ENCODE measurements at places on chromosomes 3 and 15.
A peak's percentile ranks its signal among the peaks of the same experiment; 100 is the strongest.

DNA sequence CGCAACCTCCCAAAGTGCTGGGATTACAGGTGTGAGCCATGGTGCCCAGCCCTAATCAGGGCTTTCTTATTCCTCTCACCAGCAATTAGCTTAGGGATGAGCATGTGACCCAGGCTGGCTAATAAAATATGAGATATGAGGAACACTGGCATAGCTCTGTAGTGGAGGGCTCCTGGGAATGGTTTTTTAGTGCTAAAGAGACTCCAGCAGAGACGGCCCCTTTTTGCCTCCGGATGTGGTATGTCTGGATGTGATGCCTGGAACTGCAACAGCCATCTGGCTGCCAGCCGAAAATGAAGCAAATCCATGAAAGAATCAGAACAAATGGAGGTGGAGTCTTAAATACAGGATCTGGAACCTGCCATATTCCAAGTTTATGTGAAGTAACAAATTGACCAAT lies 69.1 kb upstream of the MAGI1 start:
- no peaks in the 10 kb centered on the region for H3K4me1 ChIP-seq
- no peak for DNase-seq
- H3K27ac ChIP-seq, result no peak overlapping the region
- H3K27me3 ChIP-seq, result peaks cover 39% of the 10 kb centered on the region
- no peak overlapping the region for H3K4me3 ChIP-seq

GRCh38 chr15:66588537-66588936 lies 22.7 kb upstream of the LCTL start:
- no peak for DNase-seq
- H3K27me3 ChIP-seq, result peaks cover 36% of the 10 kb centered on the region
- H3K4me3 ChIP-seq, result no peak overlapping the region
- no peaks in the 10 kb centered on the region for H3K4me1 ChIP-seq
- no peaks in the 10 kb centered on the region for H3K36me3 ChIP-seq

DNA sequence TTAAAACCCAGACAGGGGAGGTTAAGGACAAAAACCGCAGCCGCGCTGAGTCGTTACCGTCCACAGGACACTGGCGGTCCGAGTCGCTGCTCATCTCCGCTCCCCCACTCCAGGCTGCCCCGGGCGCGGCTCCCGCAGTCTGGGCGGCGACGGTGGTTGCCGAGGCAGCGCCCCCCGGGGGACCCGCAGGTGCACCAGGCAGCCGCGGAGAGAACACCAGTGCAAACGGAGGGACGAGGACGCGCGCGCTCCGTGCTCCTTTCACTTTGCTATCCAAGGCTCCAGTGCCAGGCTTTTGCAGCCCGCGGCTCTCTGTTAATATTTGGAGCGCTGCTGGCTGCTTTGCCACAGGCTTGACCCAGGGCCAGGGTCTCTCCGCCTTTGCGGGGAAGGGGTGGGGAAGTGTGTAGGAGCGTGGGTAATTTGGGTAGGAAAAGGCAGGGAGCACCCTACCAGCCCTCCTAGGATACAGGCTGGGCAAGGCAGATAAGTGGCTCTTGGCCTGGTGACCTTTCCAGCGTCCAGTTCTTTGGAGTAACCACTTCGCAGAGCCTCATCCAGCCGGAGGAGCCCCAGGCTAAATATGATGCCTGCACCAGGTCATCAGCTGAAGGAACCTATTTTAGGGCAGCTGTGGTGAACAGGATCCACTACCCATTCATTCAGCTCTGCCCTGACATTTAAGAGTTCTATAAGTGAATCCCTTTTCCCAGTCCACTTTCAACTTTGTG lies at the start of gene GADL1:
Gene GADL1, minus strand, starts transcription at position 141 of the 731 bp plus-strand sequence. Its CDS starts 47 bp downstream, at position 94.
- H3K27me3 ChIP-seq, result peaks cover 45% of the 10 kb centered on the region
- no peak for DNase-seq
- no peak within 1 kb of the TSS for H3K27ac ChIP-seq
- H3K4me3 ChIP-seq, result peak within 1 kb of the TSS; percentile 36

GRCh38 chr15:79991826-79992225 lies 20.8 kb upstream of the BCL2A1 start:
- no peaks in the 10 kb centered on the region for H3K36me3 ChIP-seq
- no peaks in the 10 kb centered on the region for H3K27me3 ChIP-seq
- H3K27ac ChIP-seq, result no peak overlapping the region
- H3K4me1 ChIP-seq, result peaks cover 4% of the 10 kb centered on the region
- no peak for DNase-seq

- no peak overlapping the region for H3K4me3 ChIP-seq
- H3K27ac ChIP-seq, result no peak overlapping the region
- peaks cover 5% of the 10 kb centered on the region for H3K27me3 ChIP-seq
- peaks cover 10% of the 10 kb centered on the region for H3K36me3 ChIP-seq
- no peak for DNase-seq
Measured at GRCh38 chr3:12560505-12561190, 3.8 kb downstream of the MKRN2 start.

- no peak overlapping the region for H3K4me3 ChIP-seq
- peaks cover 4% of the 10 kb centered on the region for H3K4me1 ChIP-seq
- no peak for DNase-seq
- peaks cover 40% of the 10 kb centered on the region for H3K27me3 ChIP-seq
- H3K36me3 ChIP-seq, result no peaks in the 10 kb centered on the region
Measured at GRCh38 chr3:161332792-161333191, 38.5 kb downstream of the SPTSSB start.

DNA sequence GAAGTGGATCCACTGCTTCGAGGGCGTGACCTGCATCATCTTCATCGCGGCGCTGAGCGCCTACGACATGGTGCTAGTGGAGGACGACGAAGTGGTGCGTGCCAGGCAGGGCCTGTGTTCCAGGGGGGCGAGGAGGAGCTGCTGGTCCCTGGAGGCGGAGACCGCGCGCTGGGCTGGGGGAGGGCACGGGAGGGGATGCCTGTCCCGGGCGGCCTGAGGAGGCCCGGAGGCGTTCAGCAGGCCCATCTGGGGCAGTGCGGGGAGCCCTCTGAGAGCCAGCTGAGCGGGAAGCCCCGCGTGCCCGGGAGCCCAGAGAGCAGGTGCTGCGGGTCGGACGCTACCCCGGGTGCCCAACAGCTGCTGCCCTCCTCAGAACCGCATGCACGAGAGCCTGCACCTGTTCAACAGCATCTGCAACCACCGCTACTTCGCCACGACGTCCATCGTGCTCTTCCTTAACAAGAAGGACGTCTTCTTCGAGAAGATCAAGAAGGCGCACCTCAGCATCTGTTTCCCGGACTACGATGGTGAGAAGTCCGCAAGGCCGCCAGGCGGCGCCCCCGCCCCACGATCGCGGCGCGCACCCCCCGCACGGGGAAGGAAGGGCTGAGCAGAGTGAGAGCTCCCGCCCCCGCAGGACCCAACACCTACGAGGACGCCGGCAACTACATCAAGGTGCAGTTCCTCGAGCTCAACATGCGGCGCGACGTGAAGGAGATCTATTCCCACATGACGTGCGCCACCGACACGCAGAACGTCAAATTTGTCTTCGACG lies 2.9 kb downstream of the GNAT1 start:
- H3K4me1 ChIP-seq, result peaks cover 6% of the 10 kb centered on the region
- DNase-seq, result peak; percentile 81
- peaks cover 4% of the 10 kb centered on the region for H3K36me3 ChIP-seq
- peaks cover 11% of the 10 kb centered on the region for H3K27me3 ChIP-seq

DNA sequence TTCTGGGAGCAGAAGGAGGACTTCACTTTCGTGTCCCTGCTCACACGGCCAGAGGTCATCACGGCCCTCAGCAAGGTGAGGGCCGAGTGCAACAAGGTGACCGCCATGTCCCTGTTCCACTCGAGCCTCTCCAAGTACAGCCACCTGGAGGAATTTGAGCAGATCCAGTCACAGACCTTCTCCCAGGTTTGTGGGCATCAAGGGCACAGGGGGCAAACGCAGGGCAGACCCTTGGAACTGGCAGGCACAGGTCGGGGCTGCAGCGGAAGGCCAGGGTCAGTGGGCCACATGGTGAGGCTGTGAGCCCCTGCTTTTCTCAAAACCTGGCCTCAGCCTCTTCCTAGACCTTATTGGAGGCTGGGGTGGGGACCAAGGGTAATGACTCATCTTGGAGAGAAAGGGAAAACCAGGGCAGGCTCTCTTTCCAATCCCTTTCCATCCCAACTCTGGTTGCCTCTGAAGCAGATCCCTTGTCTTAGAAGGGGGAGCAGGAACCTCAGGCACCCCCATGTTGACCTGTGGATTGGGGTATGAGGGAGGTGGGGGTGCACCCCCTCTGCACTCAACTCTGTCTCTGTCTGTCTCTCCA lies 29.5 kb downstream of the DNAH1 start:
- no peaks in the 10 kb centered on the region for H3K27me3 ChIP-seq
- no peak for DNase-seq
- no peak overlapping the region for H3K4me3 ChIP-seq
- peaks cover 13% of the 10 kb centered on the region for H3K36me3 ChIP-seq

DNA sequence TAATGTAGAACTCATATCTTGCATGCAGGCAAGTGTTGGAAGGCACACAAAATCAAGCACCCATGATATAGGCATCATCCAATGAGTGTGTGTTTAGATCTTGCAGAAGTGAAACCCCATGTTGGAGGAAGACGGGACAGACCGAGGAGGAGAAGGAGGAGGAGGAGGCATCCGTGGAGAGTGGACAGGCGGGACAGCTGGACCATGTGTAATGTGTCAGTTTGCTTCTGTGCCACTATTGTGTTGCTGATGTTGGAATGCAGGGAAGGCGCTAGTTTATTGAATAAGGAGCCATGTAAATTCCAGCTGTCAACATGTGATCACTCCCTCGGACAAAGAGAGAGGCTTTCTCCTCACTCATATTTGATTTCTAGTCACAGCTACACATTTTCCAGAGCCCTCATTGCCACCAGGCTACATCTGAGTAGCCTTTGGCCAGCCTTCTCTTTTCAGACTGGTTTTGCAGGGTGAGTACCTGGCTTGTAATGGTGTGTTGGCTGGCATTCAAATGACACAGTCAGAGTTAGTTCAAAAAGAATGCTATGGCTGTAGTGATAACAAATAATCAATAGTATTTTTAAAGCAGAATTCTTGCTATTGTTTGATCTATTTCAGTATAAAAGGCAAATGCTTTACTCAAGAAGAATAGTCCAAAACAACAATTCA lies 1037.6 kb upstream of the NR2F2 start:
- H3K4me1 ChIP-seq, result no peaks in the 10 kb centered on the region
- no peaks in the 10 kb centered on the region for H3K36me3 ChIP-seq
- H3K4me3 ChIP-seq, result no peak overlapping the region
- no peak for DNase-seq
- no peak overlapping the region for H3K27ac ChIP-seq
- peaks cover 60% of the 10 kb centered on the region for H3K27me3 ChIP-seq

DNA sequence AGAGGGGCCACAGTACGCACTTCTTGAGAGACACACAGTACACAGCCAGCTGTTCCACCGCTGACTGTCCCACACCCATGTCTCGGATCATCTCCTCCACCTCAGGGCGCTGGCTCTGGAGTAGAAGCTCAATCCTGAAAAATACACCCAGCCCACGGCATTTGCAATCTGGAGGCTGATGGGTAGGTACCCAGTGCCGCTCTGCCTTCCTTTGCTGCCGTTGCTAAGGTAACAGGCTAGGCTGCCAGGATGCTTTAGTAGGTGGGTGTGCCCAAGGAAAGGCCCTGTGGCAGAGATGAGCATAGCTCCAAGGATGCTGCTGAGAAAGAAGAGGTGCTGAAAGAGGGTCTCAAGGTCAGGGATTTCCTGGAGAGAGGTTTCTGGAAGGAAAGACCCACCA lies 14.6 kb downstream of the TRAIP start:
- H3K27ac ChIP-seq, result no peak overlapping the region
- DNase-seq, result no peak
- H3K36me3 ChIP-seq, result peaks cover under 1% of the 10 kb centered on the region

DNA sequence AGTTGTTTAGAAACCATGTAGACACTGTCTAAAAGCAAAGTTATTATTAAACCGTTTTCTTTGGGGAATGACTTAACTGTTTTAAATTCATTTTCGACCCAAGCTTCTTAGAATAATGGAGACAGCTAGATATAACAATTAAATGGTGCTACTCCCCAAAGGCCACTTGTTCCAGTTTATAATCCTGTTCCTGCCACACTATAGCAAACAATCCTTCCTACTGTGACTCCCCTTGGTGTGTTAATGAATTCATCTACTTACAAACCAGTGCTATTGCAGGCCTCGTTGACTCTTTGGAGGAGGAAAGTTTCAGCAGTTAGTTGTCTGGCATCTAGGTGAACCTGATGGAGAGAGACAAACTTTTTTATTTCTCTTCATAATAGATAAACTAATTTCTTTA lies 25.2 kb upstream of the CLSTN2 start:
- H3K4me1 ChIP-seq, result no peaks in the 10 kb centered on the region
- no peak for DNase-seq
- no peaks in the 10 kb centered on the region for H3K27me3 ChIP-seq
- no peaks in the 10 kb centered on the region for H3K36me3 ChIP-seq
- no peak overlapping the region for H3K4me3 ChIP-seq
- no peak overlapping the region for H3K27ac ChIP-seq

DNA sequence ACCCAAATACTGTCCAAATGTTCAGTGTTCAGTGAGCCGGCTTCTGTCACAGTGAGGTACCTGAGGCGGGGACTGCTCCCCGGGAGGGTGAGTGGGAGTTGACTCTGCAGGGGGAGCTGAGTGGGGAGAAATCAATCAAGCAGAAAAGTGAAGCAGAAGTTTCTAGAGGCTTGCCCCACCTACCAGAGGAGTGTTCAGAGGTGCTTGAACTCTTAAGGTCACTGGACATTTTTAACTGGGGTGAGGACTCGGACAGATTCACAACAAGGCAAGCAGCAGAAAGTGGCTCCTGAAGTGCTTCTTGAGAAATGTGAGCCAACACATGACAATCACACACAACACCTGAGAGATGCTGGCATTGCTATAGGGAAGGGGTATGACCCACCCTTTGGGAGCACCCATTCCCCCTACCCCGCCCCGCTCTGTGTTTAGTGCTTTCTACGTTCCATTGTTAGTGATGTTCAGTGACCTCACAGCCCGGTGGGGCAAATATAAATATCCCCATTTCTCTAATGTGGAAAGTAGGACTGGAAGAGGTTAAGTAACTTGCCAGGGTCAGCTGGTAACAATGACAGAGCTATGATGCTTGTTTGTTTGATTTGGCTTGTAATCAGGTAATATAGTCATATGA lies 48.6 kb upstream of the AKAP13 start:
- peak overlapping the region; percentile 95 for H3K27ac ChIP-seq
- H3K4me3 ChIP-seq, result peak overlapping the region; percentile 84
- H3K27me3 ChIP-seq, result no peaks in the 10 kb centered on the region
- H3K36me3 ChIP-seq, result peaks cover 5% of the 10 kb centered on the region
- peaks cover 38% of the 10 kb centered on the region for H3K4me1 ChIP-seq
- no peak for DNase-seq

DNA sequence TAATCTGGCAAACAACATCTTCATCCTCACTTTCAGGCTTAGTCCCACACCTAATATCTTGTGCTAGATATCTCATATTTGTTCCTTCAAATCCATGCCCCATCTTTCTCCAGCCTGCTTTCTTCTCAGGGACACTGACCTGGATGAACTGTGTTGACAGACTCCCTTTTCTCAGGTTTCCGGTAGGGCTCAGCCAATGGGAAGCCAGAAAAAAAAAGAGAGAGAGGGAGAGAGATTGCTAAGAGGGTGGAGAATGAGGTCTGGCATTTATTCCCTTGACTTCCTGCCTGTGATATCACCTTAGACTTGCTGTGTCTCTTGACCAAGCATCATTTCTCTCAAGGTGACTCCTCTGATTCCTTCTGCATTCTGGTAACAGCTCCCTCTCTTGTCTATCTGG lies 145.6 kb upstream of the ABI3BP start:
- H3K4me1 ChIP-seq, result no peaks in the 10 kb centered on the region
- DNase-seq, result no peak

- H3K27me3 ChIP-seq, result no peaks in the 10 kb centered on the region
- H3K4me1 ChIP-seq, result peaks cover 11% of the 10 kb centered on the region
- H3K4me3 ChIP-seq, result no peak overlapping the region
- H3K36me3 ChIP-seq, result peaks cover 8% of the 10 kb centered on the region
- no peak overlapping the region for H3K27ac ChIP-seq
Measured at GRCh38 chr3:33690341-33690740, 27.7 kb downstream of the CLASP2 start.

- H3K27me3 ChIP-seq, result no peaks in the 10 kb centered on the region
- H3K4me3 ChIP-seq, result no peak overlapping the region
- no peak overlapping the region for H3K27ac ChIP-seq
- no peaks in the 10 kb centered on the region for H3K36me3 ChIP-seq
- no peaks in the 10 kb centered on the region for H3K4me1 ChIP-seq
Measured at GRCh38 chr15:62326460-62327011, 161.5 kb upstream of the C2CD4B start.

All from central memory CD8-positive, alpha-beta T cell (primary cell).